ENCODE measurements at places on chromosomes 1 and 21. TPM values are rescaled to one million over a fixed set of nuclear protein-coding genes. Genes with fewer than 3 reads are reported as not detected.
A peak's percentile ranks its signal among the peaks of the same experiment; 100 is the strongest.

The NUDT4B gene
- 72.0 TPM for total RNA-seq

The CLCA1 gene
- total RNA-seq = not detected

The NCF2 gene
- total RNA-seq = 0.74 TPM

The FCN3 gene
- not detected for total RNA-seq

The PGLYRP3 gene
- total RNA-seq = not detected

GRCh38 chr1:194367121-194367520 lies 1180.7 kb upstream of the B3GALT2 start:
- DNase-seq = no peak

GRCh38 chr1:226655251-226656163 lies 83.6 kb downstream of the ITPKB start:
- no peak for DNase-seq

DNA sequence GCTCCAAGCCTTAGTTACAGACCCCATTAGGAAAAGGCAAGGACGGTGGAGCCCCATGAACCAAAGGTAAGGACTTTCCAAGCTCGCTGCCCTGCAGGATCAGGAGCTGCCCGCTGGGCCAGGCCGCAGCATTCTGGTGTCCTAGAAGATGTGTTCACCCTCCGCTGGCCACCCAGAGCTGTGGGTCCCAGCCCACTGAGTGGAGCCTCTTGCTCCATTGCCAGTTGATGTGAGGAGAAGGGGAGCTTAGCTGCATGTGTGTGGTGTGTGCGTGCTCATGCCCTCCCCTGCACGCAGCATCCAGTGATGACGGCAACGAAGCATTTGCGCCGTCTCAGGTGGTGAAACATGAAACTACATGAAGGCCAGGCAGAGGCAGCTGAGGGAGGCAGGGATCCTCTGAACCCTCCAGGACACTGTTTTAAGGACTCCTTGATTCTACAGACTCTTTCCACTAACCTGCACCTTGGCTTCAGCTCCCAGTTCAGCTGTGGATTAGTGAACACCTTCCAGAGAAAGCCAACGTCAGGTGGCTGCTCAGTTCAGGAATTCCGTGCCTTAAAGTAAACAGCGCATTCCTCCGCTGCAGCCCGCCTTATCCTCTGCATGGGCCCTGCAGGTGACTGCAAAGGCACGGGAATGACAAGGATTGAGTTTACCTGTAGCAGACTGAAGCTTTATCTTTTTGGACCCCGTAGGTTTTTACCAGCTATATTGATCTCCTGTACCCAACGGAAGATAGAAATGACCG lies 48.7 kb downstream of the SMYD2 start:
- DNase-seq = no peak

- no peak for DNase-seq
These were observed 923 bp downstream of the CAP1 start for GRCh38 chr1:40041466-40041838.

DNA sequence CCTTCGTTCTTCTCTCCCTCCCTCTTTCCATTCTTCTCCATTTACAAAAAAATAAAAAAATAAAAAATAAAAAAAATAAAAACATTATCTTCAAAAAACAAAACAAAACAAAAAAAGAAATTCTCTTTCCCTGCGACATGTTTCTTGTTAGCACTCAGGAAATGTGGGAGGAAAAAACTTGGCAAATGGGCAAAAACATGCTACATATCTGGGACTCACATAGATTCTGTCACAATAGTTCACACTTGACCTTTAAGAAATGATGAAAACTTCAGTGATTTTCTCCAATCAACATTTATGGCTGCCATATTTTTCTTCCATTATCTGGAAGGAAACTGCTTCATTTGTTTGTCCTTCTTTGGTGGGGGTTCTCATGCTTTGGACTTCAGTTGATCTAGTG lies 109.3 kb downstream of the PRKAB2 start:
- peak; percentile 41 for DNase-seq

DNA sequence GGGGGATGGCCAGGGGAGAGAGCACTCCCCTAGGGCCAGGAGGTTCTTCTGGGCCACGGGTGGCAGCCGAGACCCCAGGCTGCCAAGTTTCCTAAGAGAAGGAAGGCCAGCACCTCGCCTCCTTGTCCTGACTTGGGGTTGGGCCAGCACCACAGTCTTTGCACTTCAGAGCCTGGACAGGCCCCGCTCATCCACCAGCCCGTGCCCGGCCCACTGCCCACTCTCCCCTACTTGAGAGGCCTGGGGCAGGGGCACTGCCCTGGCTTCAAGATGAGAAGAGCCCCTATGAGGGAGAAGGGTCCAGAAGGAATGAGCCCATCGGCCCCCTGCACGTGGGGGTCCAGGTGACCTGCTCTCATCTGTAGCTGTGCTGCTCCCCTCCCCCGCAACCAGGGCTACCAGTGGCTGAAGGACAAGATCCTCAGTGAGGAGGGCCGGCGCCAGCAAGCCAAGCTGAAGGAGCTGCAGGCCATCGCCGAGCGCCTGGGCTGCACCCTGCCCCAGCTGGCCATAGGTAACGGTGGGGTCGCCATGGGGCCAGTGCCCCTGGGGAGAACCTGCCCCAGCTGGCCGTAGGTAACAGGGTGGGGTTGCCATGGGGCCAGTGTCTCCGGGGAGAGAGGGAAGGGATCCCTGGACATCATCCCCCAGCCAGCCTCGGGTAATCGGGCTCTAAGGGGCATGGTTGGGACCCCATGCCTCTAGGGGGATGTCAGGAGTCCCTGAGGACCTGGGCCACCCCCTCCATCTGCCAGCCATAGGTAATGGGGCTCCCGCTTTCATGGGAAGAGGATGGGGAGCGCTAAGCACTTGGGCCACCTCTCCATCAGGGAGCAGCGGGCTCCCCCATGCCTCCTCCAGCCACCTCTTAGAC lies 50.8 kb downstream of the KCNAB2 start:
- no peak for DNase-seq

- DNase-seq = peak; percentile 99
These were observed 8.8 kb downstream of the ASAP3 start for GRCh38 chr1:23475134-23475628.

GRCh38 chr1:244712669-244713068 lies 59.7 kb downstream of the DESI2 start:
- DNase-seq = no peak

DNA sequence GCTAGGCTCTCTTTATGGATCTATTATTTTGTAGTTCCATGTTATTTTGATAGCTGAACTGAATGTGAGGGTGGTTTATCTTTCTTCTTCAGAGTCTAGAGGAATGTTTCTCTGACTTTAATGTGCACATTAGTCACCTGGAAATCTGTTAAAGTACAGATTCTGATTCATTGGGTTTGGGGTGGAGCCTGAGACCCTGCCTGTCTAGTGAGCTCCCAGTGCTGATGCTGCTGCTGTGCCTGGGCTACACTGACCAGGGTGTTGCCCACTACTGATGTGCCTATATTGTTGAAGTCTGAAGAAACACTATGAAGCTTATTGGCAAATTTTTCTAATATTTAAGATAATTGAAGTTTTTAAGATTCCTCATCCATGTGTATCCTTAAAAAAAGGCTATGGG lies 35.9 kb downstream of the CD46 start:
- no peak for DNase-seq

GRCh38 chr1:163836481-163836880 lies 514.7 kb downstream of the NUF2 start:
- no peak for DNase-seq

DNA sequence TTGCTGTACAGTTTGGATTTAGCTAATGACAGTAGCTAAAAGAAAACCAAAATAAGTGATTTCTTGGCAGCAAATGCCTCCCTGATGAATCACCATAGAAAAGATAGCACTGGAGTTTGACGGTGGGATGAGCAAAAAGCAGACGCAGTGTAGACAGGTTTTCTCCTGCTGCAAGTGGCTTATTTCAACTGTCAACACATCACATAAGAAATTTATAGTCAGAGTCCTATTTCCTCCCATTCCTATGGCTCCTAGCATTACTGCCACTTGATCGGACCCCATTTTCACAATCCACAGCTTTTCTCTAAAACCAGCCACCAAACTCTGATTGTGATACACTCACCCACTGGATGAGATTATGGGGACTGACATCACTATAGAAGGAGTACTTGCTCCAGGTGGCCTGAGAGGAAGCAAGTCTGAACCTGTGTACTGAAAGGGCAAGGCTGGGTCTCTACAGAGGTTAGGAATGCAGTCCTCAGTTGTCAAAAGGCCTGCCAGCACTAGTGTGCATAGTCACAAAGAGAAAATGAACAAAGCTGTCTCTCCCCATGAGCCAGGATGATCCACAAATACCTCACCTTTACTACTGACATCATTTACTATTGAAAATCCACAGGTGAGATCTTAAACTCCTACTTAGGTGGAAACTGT lies 359.8 kb downstream of the LTN1 start:
- DNase-seq = peak; percentile 88

DNA sequence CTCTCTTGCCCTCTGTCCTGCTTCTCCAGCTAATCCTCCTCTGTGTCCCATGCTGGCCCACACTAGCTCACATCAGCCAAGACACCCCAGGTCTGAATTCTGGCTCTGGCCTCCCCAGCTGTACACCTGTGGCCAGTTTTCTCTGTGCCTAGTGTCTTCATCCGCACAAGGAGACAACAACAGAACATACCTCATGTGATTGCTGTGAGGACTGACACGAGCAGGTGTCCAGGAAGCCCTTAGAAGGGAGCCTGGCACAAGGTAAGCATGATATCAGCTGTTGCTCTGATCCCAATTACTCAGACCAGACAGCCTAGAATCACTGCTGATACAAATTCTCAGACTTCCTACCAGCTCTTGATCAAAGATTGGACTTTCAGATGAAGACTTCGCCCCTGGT lies 71.2 kb upstream of the GJB5 start:
- DNase-seq = no peak

All from fibroblast of the aortic adventitia (primary cell).